ENCODE measurements at places on chromosomes 1 and 21.

GRCh38 chr1:79517470-79518224 lies 511.1 kb upstream of the ADGRL4 start:
- no peak for DNase-seq

DNA sequence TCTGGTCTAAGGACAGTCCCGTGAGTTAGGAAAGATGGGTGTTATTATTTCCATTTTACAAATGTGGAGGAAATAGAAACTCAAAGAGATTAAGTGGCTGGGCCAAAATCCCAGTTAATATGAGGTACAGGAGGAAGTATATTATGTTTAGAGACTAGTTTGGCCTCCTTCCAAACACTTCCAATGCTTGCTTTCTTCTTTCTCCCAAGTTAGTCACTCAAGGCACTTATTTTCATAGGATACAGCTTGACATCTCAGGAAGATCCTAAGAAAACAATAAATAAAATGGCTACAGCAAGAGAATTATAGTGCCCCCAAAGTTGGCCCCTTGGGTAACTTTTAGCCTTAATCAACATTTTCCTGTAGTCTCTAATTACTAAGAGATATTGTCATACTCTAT lies 47.5 kb upstream of the IPO9 start:
- DNase-seq, result no peak

- DNase-seq, result no peak
Observed at GRCh38 chr1:176460544-176461336, 2.2 kb upstream of the PAPPA2 start.

- DNase-seq, result no peak
Observed at GRCh38 chr1:19562847-19563246, 77.5 kb upstream of the CAPZB start.

DNA sequence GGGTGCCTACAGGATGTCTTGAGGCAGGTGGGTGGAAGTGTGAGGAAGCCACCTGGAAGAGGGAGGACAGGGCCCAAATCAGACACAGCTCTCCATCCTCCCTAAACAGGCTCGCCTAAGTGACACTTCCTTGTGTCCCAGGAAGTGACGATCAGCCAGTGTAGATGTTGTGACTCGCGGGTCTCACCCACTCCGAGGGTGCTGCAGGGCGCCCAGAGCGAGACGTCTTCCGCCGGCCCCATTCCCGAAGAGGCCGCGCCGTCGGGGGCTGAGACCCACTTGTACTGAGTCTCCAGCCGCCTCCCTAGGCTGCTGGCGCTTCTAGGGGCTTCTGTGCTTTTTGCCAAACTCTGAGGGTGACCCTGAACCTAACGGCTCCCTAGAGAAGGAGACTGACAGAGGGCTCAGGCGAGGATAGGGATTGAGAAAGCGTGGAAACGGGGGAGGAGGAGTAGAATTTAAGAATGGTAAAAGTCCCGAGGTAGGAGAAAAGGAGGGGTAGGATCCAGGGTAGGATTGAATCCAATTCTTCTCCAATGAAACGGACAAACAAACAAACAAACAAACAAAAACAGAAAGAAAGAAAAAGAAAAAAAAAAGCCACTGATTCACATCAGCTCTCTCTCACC lies 543 bp upstream of the MARK1 start:
- DNase-seq, result no peak

DNA sequence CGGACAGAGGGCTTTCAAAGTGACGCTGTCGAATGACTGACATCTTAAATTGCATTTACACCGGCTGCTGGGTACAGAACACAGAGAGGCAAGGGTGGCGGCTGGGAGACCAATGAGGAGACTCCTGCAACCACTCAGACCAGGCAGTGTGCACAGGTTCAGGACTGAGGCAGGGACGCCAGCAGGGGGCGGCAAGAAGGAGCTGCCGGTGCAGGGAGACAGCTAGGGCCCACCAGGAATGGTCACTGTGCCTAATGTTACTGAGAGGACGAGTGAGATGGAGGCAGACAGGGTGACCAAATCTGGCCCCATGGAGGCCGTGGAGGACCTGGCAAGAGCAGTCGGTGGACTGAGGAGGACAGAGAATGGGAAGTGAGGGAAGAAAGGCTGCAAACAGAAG lies 23.5 kb downstream of the GLIS1 start:
- no peak for DNase-seq

DNA sequence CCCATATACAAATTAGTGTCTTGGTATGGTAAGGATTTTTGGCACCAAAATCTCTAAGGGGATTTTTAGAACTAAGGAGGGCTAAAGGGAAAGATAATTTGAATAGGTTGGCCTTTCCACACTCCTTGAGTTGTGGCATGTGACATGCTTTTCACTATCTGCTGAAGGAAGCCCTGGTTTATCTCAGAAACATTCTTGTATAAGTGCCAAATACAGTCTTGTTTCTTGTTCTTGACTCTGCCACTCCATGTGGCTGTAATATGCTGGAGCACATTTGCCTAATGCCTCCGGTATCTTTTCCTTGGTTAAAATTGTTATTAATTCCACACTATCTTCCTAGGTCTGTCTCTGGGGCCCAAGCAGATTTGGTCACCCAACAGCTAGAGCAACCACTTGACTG lies 457.0 kb downstream of the USP25 start:
- DNase-seq, result no peak

GRCh38 chr1:64425521-64425920 lies 44.4 kb upstream of the CACHD1 start:
- no peak for DNase-seq

DNA sequence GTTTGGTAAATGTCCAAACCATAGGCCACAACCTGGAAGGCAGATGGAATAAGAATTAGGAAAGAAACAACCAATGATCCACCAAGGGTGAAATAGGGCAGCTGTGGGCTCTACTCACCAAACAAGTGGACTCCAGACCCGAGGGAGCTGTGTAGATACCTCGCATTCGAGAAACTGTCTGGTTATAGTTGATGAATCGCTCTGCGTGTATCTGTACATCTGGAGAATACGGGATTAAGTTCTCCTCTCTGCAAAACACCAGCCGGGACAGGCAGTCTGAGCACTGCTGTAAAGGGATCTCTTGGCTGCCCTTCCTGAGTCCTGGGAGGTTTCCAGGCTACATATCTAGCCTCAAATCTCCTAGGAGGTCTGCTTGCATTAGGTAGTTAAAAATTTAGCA lies 9.4 kb upstream of the UBR4 start:
- DNase-seq, result no peak

- no peak for DNase-seq
Observed at GRCh38 chr1:40414331-40414730, 35.9 kb upstream of the ZFP69B start.

- no peak for DNase-seq
Observed at GRCh38 chr1:237732657-237733056, 158.1 kb downstream of the ZP4 start.

DNA sequence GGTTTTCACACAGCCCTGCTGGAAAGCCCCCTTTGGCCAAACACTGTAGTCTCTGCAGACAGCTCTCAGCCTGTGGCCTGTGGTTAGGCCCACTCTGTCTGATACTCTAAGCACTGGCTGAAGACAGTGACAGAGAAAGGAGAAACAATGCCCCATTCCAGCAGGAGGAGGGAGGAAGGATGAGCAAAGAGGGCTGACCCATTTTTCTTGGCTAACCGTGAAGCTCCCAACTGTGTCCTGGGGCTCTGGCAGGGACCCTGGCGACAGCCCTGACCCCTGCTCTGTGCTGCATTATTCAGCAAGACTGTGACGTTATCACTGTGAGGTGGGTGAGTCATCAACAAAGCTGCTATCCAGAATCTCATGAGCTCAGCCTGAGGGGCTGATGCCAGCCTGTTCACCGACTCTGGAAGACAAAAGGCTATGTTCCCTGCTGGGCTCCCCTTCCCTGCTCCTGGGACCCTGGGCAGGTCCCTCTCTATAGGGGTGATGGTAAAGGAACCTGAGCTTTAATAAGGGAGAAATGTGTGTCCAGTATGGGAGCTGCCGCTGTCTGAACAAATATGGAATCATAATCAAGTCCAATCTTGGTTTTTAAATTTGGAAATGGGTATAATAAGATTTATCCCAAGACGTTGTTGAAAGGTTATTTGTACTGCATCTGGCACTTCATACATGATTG lies 107.0 kb downstream of the RHOU start:
- DNase-seq, result no peak

DNA sequence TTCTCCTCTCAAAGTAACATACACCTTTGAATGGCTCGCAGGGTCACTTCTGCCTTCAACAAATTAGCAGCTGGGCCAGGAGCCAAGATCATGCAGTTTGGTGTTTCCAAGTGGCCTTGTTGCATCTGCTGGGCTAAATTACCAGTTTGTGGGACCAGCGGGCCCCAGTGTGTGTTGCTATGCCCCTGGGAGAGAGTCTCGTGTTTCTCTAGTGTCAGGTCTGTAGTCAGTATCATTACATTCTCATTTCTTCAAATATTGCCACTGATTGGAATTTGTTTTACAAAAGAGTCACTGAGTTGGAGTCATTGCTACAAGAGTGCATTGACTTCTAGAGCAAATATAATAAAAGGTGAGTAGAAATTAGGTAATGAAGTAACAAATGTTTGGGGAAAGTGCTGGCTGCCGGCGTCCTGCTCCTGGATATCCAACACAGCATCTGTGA lies 35.5 kb downstream of the RHOU start:
- peak; percentile 18 for DNase-seq

GRCh38 chr1:89670163-89670562 lies 37.2 kb downstream of the LRRC8C start:
- no peak for DNase-seq

DNA sequence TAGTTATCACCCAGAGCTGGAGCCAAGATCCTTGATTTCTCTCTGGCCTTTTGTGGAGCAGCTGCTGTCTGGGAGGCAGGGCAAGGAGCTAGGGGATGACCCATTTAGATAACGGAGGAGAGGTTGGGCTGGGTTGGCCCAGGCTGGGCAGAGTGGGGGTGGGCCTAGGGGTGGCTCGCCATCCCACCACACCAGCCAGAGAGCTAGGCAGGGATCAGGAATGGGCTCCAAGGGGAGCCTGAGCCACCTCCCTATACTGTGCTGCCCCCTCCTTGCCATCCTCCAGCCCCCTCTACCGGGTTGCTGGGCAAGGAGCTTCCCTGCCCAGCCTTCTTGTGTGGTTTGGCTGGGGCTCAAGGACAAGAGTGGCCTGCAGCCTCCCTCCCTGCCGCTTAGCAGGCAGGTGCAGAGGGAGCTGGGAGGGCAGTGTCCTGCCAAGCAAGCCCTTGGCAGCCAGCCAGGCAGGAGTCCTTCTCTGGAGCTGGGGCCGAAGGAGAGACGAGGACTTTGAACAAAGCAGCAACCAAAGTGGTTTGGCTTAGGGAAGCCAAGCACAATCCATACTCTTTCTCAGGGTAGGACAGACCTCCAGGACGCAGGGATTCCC lies 4.1 kb downstream of the NUAK2 start:
- peak; percentile 96 for DNase-seq

DNA sequence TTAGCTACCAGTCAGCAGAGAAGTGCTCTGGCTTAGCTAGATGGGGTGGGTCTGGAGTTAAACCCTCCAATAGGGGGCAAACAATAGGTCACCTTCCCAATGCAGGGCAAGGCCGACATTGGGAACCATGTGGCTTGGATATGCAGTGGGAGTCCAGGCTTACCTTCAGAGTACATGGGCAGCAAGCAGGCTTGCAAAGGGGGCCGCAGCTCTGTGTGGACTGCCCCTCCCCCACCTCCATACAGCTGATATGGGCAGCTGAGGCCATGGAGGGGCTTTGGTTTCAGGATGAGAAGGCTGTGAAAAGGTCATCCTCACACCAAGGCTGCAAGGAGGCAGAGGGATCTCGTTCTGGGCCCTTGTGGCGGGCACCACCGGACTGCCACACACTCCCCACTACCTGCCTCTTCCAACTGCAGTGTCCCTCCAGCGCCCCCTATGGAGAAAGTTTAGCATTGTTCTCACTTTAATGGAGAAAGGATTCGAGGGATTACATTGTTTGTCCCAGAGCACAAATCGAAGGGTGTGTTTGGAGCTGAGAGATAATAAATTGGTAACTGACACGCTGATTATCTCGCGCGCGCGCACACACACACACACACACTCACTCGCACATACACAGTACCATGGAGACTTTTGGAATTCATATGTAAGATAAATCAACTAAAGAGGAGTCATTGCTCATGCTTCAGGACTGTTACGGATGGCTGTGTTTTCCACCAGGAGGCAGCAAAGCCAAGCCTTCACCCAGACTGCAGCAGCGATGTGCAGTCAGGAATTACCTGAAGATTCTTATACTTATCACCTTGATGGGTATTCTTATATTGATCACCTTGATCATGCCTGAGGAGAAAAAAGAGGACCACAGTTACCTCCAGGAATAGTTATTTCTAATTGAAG lies 7.0 kb upstream of the SMCP start:
- DNase-seq, result peak; percentile 30

GRCh38 chr1:242146652-242147051 lies 147.8 kb upstream of the MAP1LC3C start:
- DNase-seq, result no peak

DNA sequence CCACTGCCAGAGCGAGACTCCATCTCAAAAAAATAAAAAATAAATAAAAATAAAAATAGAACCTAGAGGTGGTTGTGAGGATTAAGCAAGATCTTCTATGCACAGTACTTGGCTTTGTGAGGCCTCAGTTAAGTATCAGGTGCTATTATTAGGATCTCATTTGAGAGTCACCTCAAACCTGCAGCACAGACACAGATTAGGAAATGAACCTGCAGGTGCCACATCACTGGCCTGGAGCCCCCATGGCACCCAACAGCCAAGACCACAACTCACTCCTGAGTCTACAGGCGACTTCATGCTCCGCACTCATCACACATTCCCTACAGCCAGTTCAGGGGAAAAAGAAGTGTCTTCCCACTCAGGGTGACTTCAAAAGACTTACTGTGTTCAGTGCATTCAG lies 176.8 kb downstream of the SLC45A1 start:
- DNase-seq, result no peak

GRCh38 chr21:46474382-46474781 lies 15.7 kb downstream of the DIP2A start:
- DNase-seq, result no peak

- no peak for DNase-seq
Observed at GRCh38 chr1:209319549-209319948, 264.0 kb upstream of the CAMK1G start.

DNA sequence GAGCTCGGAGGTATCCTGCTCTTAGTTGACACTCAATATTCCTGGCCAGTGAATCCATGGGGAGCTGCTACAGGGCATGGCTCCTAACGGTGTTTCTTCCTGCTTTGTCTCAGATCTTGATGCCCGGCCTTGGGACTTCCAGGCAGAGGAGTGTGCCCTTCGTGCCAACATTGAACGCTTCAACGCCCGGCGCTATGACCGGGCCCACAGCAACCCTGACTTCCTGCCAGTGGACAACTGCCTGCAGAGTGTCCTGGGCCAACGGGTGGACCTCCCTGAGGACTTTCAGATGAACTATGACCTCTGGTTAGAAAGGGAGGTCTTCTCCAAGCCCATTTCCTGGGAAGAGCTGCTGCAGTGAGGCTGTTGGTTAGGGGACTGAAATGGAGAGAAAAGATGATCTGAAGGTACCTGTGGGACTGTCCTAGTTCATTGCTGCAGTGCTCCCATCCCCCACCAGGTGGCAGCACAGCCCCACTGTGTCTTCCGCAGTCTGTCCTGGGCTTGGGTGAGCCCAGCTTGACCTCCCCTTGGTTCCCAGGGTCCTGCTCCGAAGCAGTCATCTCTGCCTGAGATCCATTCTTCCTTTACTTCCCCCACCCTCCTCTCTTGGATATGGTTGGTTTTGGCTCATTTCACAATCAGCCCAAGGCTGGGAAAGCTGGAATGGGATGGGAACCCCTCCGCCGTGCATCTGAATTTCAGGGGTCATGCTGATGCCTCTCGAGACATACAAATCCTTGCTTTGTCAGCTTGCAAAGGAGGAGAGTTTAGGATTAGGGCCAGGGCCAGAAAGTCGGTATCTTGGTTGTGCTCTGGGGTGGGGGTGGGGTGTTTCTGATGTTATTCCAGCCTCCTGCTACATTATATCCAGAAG lies 16.7 kb downstream of the ALX3 start:
- DNase-seq, result peak; percentile 14

All from NCI-H2081 (cell line).